NCI-H2171 treated with DMSO at 0.1 percent for 48 hours (cell line): ENCODE measurements at places on chromosomes 4 and X.

DNA sequence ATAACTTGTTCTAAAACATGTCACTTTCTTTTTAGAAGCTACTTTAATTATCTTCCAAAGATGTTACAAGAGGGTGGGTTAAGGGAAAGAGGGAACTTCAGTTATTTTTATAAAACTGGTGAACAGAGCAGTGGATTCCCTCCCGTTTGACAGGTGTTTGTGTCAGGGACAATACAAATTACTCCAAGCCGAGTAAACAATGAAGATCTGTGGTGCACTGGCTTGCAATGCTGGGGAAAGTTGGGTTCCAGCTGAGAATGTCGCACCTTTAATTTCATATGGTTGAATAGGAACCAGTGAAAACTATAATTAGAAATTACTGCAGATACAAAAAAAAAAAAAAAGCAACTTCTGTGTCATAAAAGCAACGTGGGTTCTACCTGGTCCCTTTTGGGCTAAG is 98.6 kb upstream of the TTC29 start:
- no peak for DNase-seq

DNA sequence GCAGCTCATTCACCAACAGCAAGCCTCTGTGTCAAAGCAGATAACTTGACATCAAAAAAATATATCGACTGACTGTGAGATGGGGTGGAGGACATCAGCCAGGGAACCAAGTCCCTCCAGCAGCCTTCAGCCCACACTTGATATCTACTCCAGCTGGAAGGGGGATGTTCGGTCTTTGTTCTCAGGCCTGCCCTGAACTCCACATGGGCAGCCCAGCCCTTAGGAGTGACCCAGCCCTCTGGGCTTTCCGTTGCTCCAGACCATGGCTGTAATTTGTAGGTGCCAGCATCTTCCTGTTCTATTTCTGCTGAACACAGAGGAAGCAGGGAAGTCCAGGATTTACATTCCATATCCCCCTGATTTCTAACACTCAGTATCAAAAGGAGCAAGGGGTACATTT is 17.4 kb downstream of the RASL11B start:
- no peak for DNase-seq

DNA sequence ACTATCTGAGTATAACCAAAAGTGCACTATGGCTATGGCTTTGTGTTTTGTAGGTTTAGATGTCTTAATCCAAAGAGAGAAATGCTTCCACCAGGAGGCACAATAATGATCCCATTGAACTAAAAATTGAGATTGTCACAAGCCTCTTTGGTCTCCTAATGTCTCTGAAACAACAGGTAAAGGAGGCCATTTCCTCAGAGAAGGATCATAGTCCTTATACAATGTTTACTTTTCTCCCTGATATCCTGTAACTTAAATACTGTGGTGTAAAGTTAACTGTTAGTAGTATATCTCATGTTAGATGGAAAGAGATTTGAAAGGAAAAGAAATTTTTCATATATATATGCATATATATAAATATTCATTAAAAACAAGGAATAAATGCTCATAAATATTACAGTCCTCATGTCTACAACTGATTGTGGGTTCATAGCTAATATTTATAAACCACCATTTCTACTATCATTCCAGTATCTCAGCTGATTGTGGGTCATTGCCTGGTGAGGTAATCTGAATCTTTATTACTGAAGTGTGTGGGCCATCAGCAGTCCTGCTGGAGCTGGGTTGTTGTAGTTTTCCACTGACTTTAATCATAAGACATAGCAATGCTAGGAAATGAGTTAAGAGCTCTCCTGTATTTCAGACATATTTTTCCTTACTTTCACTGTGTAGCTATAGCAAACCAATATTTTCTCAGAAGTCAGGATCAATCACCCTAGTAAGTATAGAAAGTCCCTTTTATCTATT is 1230.4 kb downstream of the PCDH18 start:
- no peak for DNase-seq

DNA sequence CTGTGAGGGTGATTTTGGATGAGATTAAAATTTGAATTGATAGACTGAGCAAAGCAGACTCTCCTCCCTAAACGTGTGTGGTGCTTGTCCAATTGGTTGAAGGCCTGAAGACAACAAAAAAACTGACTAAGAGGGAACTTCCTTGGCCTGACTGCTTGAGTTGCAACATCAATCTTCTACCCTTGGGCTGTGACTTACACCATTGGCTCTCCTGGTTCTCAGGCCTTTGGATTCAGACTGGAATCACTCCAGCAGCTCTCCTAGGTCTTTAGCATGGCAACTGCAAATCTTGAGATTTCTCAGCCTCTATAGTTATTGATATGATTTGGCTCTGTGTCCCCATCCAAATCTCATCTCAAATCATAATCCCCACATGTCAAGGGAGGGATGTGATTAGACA is 49.7 kb upstream of the IGFBP7 start:
- DNase-seq, result no peak

- no peak for DNase-seq
These were observed 757.0 kb downstream of the TRAM1L1 start for GRCh38 chr4:116328261-116328860.

DNA sequence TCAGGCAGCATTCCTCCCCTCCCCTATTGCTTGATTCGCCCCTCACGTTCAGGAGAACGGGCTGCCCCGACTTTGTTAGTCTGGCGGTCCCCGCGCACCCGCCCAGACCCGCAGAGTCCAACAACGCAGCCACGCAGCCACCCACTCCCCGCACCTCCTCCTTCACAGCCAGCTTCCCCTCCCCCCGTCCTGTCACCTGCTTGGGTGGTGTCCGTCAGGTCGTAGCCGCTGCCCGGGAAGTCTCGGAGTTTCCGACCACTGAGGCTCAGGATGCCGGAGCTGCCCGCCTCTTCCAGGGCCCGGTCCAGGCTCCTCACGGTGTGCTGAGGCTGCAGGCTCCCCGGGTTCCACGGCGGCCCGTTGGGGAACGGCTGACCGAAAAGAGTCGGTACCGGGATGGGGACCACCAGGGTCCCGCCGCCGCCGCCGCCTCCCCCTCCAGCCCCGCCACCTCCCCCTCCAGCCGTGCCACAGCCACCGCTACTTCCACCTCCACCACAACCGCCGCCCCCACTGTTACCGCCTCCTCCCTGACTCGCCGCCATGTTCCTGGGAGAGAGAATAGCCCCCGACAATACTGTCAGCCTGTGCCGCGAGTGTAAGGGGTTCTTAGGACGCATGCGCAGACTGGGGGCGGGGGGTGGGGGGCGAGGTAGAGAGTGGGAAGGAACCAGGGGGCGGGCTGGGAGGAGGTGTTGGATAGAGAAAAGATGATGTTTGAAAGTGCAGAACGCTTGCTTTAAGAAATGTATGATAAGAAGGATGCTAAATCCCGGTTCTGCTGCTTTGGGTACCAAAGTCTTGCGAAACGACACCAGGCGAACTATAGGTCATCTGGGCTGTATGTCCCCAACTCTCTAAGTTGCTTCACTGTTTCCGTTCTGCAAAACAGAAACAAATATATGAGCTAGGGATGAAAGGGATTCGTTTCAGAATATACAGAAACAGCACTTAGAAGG is at the start of gene LRCH2:
Gene LRCH2 (minus strand): TSS at position 600 of the 959 bp plus-strand sequence. CDS start 55 bp downstream, at position 545.
- DNase-seq, result no peak

DNA sequence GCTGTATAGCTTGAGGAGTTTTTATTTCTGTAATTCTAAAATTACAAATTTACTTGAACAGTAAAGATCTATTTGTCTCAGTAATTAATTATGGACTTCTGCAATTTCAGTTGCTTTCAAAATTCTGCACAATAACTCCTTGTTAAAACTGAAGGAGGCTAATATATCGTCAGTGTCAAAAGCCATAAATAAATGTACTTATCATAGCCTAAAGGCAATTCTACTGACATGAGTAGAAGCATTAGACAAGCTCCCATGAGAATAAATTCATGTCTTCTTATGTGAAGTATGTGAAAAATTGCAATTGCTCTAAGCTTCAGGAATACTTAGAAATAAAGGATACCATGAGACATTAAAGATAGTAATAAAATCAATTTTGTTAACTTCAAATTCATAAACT is 381.2 kb upstream of the PCDH10 start:
- DNase-seq, result no peak

DNA sequence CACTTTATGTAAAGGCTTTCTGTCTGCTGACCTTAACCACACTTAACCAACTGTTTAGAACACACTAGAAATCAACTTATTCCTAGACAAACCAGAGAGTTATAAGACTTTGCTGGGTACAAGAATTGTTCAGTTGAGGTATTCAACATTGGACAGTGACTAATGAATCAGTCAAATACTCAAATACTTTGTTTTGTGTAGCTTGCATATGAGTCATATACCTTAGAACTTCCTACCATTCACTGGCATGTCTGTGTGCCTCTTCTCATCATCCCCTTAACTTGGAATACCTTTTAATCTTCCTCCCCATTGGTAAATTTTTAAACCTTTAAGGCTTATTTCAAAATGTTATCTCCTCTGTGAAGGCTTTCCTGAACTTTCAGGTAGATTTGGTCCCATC is 708.8 kb upstream of the GRIA3 start:
- DNase-seq, result no peak

DNA sequence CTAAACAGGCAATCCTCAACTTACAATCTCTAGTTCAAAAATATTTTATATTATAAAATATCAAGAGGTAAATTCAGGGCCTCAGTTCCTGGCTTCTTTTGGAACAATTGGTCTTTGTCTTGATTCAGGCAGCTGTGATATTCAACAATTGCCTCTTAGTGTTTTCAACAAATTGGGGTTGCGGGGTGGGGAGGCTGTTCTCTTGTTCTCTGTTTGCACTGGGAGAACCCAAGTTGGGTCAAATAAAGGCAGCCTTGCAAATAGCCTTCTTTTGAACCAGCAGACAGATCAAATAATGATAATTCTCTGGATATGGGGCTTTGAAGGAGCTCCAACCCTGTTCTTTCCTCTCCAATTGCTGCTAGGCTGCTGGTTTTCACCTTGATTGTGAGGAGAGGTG is 142.5 kb downstream of the COL4A5 start:
- no peak for DNase-seq

- DNase-seq, result no peak
These were observed 67.2 kb downstream of the TMPRSS11F start for GRCh38 chr4:68062501-68062900.

- DNase-seq, result no peak
These were observed 586.0 kb upstream of the AADAT start for GRCh38 chr4:170675568-170676262.

- DNase-seq, result no peak
These were observed 42.4 kb downstream of the SPATA18 start for GRCh38 chr4:52093466-52093865.

DNA sequence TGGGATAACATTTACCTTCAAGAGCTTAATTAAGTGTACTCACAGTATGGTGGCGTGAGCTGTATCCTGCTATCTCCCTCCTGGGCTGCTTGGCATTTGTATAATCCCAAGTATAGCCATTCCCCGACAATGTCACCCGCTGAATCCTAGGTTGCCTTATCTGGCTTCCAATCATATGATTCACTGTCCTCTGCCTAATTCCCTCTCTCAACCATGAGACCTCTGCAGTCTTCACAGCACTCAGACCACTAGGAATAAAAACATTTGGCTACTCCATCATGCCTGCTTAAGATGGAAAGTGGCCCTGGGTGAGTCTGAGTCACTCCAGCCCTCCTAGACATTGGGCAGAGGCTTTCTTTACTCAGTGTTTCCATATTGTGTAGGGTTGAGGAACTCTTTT is 28.9 kb upstream of the WDFY3 start:
- DNase-seq, result no peak

GRCh38 chr4:47719576-47719975 is 118.3 kb downstream of the CORIN start:
- DNase-seq, result no peak

DNA sequence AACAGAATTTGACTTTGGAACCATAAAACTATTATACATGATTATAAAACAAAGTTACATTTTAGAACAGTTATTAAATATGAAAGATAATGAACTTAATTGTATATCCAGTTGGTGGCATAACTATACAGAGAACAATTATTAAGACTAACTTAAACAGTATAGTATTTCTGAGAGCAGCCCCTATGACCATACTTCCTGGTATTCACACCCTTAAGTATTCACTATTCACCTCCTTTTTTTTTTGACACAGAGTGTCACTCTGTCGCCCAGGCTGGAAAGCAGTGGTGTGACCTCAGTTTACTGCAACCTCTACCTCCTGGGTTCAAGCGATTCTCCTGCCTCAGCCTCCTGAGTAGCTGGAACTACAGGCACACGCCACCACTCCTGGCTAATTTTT is 74.5 kb downstream of the FRYL start:
- DNase-seq, result no peak

- DNase-seq, result no peak
These were observed 41.0 kb downstream of the MAP7D3 start for GRCh38 chrX:136210243-136210642.

DNA sequence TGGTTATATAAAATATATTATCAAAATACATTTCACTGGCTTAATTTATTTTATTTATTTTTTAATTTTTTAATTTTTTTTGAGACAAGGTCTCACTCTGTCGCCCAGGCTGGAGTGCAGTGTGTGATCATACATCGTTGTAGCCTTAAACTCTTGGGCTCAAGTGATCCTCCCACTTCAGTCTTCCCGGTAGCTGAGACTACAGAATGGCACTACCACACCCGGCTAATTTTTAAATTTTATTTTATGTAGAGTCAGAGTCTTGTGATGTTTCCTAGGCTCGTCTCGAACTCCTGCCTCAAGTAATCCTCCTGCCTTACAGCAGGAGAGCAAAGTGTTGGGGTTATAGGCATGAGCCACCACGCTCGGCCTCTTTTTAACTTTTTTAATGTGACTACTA is 143.8 kb downstream of the CEP135 start:
- DNase-seq, result no peak

- no peak for DNase-seq
These were observed 568 bp downstream of the MAGEC1 start for GRCh38 chrX:141904262-141904661.

- peak; percentile 70 for DNase-seq
These were observed 2.1 kb upstream of the SRPK3 start for GRCh38 chrX:153778684-153779101.

DNA sequence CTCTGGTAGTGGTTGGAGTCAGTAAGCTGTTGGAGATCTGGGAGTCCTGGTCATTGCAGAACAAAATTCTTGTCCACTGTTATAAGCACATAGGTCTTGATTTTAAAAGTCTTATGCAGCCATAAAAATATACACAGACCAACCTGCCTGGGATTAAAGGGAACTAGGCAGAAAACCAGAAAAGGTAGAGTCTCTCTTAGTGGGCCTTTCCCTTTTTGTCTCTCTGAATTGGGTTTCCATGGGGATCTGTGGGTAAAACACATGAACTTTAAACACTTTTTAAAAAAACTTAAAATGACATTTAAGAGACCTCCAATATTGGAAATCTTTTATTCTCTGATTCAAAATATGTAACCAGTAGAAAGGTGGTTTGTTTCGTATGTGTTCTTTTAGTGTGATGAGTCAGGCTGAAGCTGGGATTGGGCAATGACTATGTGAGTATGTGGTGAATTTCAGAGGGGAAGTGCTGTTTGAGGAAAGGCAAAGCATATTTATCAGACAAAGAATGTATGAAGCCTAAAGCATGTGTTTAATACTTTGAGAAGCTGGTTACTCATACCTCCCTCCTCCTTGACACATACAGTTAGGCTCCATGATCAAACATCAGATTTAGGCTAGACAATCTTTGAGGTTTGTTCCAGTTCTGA is 29.6 kb downstream of the SLC16A2 start:
- DNase-seq, result no peak
